ENCODE measurements at places on chromosomes 12 and 14.

DNA sequence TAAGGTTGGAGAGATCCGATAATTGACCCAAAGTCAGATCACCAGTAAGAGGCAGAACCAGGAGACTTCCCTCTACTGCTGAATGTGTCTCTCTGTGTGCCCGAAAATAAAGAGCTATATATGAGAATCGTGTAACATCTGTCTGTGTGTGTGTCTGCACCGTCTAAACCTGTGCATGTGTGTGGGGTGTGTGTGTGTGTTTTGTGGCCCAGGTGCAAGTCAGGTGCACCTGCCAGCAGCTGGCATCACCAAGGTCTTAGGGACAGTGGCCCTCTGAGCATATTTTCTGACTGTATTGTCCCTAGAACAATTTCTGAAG is 24.7 kb upstream of the KRT78 start:
- no peak for DNase-seq

DNA sequence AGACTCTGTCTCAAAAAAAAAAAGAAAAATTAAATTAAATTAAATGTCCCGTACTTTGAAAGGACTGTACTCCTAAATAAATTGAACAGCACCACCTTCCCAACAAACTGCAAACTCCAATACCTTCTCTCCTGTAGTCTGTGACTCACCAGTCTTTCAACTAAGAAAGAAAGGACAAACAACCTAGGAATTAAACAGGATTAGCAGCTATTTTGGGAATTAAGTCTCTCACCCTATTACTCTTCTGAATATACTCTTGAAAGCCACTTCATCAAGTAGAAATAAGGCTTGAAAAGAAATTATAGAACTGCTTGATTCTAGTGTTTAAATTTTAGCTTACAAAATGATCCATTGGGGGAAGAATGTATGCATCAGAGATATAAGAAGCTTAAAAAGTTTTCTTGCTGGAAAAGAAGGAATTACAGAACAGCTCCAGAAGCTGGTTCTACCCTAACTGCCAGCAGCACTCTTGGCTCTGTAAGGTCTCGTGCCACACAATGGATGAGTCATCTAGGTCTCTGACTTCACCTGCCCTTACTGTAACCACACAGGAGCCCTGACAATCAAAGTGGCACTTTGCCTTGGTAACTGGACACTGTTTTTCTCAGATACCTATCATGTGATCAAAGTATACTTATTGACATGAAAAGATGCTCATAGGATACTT is 57.0 kb upstream of the CERS5 start:
- DNase-seq, result no peak

DNA sequence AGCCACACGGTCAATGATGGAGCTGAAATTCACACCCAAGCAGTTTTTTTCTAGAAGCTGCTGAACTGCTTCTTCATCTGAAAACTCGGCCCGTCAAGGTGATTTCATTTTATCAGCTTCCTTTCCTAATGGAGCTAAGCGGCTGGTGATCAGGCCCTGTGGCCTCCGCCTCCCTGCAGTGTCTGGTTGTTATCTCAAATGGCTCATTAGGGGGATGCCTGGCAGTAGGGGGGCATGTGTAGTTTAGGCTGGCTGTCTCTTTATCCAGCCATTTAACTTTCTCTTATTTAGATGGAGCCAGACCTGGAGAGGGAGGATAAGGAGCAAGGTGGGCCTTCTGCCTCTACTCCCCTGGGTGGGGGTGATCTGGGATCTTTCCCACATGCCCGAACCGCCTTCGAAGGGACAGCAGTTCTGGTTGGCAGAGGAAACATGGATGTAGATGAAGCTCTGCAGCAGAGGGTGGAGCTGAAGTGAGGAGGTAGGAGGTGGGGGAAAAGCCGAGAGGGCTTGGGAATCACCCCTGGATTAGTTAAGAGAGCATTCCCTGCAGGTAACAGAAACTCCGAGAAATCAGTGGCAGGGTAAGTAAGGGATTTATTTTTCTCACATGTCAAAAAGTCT is 64.4 kb downstream of the TGFB3 start:
- no peak for DNase-seq

DNA sequence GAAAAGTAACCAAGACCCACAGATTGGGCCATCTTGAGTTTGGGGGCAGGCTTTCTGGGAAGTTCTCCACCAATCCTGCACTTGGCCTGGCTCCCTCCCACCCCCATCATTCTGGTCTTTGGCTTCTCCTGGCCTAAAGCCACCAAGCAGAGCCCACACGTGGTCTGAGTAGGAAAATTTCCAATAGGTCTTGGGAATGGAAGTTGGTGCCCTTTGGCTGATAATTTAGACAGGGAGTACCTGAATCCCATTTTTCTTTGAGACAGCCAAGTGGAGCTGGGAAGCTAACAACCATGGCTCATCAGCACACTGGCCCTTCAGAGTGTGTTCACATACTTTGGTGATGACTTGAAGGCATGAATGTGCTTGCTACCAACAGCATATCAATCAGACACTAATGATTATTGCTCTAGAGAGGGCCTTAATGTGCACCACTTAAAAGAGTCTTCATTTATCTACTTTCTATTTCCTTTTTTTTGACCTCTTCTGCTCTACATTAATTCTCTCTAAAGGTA is 156.0 kb downstream of the EGLN3 start:
- no peak for DNase-seq

DNA sequence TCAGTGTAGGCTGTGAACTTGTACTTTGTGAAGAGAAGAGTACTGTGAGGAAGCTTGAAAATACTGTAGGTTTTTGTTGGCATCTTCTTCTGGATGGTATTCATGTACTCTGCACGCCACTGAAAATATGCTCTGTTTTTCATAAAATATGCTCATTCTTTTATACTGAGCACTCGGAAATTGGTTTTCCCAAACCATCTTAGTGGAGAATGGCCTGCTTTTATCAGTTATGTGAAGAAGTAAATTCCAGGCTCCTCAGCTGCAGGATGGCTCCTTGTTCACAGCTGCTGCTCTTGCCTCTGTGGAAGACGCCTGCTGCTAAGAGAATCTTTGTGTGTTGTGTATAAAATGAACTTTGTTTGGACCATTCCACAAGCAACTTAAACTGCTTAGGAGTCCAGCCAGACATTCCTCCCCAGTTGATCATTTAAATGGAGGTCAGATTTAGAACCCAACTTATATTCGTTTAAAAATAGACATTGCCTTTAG is 443.5 kb upstream of the RGS6 start:
- DNase-seq, result no peak

DNA sequence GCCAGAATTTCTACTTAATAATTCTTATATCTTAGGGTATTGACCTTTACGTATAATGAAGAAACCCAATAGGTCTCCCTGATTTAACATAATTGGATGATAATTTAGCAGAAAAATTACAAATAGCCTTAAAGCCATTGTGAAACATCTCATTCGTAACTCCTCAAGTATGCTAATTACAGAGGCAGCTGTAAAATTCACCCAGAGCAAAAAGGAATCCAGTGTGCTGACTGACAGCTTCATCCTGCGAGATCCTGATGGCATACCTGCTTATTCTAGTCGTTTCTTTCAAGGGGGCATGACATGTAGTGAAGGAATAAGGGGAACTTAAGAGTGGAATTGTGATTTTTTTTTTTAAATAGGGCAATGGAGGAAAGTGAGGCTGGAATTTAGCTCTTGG is 291.5 kb downstream of the FUT8 start:
- DNase-seq, result no peak

DNA sequence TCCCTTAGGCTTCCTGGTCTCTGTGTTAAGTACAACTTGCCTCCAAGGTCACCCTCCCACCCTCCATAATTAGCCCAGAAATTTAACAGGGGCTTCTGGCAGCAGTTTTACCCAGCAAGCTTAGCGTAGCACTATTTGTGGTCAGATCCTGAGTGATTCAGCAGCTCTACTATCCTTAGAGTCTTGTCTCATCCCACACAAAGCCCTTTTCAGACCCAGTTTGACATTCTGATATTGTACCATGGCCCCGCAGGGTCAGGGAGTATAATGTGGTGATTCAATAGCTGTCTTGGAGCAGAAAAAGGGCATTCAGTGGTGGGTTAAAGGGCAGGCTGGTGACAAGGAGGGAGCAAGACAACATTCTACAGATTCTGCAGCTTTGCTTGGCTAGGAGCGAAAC is 153.8 kb upstream of the DDHD1 start:
- DNase-seq, result peak; percentile 33

DNA sequence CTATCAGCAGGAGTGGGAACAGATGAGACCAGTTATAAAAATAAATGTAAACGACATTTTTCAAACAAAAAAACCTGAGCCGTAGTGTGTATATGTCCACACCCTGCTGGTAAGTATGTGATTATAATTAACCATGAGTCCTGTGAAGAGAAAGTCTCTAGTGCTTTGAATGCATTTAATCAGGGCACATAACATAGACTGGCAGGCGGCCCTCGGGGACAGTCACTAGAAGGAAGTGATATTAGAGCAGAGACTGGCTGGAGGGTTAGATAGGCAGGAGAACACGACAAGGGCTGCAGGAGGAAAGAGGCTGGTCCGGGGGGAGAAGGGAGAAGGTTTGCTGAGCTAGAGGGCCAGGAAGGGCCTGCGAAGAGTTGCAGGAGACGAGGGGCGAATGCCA is 23.8 kb upstream of the ELK3 start:
- no peak for DNase-seq

DNA sequence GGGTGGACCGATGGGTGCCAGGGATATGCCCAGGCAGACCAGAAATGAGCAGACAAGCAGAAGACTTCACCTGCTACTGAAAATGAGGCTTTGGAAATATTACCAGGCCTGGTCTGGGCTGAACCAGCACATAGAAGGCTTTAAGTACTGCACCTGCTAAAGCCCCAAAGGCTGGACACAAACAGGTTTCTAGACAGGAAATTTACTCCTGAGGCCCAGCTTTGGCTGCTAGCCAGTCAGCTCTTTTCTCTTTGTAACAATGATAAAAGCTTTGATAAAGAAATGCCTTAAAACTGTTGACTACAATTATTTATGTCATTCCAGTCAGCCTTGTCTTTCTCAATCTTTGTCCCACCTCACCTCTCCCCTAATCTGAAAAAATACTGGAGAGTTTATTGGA is 228.9 kb upstream of the EGLN3 start:
- DNase-seq, result no peak

DNA sequence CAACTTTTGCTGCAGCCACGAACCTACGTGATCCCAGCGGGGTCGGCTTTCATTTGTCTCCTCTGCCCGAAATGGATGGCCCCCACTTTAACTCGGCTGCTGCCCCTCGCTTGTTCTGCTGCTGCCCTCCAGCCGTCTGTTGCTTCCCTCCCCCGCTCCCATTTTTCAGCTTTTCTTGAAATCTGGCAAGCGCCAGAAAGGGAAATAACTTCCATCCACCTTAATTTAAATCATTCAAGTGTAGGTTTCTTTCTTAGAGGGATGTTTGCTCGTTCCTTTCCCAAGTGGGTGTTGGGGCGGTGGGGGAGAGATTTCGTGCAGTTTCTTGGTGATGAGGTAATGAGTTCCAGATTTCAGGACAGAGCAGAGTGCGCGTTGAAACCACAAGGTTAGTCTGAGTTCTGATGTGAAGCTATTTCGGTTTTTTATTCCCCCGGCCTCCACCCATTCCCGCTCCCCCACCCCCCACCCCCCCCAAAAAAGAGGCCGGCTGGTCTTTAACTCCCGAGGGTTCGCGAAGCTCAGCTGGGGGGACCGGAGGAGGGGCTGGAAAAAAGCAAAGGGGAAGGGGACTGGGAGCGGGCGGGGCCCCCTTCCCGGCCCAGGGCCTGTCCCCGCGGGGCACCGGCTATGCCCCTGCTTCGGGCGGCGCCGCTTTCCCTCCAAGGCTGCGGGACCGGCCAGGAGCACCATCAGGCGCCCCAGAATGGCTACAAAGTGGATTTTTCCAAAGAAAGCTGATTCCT is 2.2 kb upstream of the ZFP36L1 start:
- peak; percentile 79 for DNase-seq

- DNase-seq, result no peak
Measured at GRCh38 chr12:10211101-10211939, 1.4 kb upstream of the GABARAPL1 start.

- DNase-seq, result no peak
Measured at GRCh38 chr14:71713451-71713850, 218.8 kb upstream of the RGS6 start.

DNA sequence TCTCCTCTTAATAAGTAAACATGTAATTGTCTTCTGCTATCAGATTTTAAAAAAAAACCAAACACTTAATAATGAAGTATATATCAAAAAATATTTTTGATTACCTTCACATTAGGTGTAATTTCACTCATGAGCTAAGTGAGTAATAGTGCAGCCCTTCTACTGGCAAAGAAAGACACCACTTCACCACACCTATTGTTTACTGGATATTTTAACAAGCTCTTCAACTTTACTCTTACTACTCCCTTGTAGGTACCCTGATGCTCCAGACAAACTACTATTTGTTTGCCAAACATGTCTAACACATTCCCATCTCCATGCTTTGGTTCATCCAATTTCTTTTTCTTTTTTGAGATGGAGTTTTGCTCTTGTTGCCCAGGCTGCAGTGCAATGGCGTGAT is 36.9 kb upstream of the WDR89 start:
- no peak for DNase-seq

- DNase-seq, result no peak
Measured at GRCh38 chr12:115979351-115979750, 298.1 kb downstream of the MED13L start.

DNA sequence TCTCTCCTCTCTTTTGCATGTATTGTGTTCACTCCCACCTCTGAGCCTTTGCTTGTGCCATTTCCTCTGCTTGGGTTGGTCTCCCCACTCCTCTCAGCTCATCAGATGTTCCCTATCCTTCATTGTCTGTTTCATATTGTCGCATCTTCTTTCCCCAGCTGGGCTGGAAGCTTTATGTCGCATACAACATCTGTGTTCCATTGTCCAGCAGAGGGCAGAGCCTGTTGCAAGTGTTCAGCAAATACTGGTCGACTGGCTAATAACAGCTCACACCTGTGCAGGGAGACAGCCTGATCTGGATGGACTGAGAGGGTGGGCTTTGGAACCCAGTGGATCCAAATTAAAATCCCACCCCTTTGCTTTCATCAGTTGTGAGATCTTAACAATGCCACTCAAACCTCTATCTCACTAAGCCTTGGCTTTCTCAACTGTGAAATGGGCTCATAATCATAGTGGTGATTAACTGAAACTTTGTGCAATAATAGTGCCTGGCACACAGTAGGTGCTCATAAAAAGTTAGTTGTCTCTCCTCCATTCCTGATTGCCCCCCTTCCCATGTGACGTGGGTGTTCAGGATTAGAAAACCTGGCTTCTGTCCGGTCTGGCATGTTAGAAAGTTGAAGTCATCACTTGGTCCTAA is 75.8 kb downstream of the RIN3 start:
- DNase-seq, result no peak

GRCh38 chr12:6370994-6371754 is 4.2 kb downstream of the SCNN1A start:
- DNase-seq, result peak; percentile 93

GRCh38 chr12:61291647-61292046 is 968.6 kb upstream of the USP15 start:
- DNase-seq, result no peak
